CD4-positive, alpha-beta T cell (primary cell): ENCODE measurements at places on chromosomes 7 and 10. TPM values are rescaled to one million over a fixed set of nuclear protein-coding genes. Genes with fewer than 3 reads are reported as not detected.

DNA sequence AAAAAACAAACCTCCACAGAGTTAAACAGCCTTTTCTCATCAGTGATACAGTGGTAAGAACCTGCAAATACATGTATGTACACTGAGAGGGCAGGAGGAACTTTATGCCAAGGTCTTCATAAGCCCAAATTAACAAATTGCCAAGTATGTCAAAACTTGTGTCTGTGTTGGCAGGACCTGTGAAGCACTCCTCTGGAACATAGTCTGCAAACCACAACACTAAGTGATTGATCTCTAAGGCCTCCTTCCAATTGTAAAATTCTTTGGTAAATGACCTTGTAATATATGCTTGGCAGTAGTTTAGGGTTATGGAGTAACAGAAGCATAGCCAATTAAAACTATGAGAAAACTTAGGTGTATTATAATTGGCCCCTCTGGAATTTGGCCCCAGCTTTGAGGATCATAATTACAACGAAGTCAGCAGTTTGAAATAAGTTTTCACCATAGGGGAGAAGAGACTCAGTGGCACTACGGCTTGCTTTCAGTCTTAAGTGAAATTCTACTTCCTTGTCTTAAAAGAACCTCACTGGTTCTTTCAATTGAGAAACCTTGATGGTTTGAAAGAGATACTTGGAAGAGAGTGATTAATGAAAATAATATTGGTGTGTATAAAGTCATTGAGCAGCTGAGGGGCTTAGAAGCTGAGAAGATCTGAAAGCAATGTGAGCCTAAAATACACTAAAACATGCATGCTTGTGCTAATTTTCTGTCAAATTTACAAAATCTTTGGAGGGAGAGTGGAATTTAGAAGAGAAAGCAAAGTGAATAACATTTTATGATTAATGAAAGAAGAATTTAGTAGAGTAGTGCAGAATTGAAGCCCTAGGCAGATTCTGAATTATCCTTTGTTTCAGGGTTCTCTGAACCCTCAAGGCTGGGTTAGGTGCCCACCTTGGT is 57.6 kb downstream of the CNNM2 start:
- no peaks in the 10 kb centered on the region for H3K27me3 ChIP-seq
- DNase-seq, result no peak
- no peaks in the 10 kb centered on the region for H3K36me3 ChIP-seq
- no peak overlapping the region for H3K4me3 ChIP-seq
- H3K27ac ChIP-seq, result no peak overlapping the region

- peaks cover 6% of the 10 kb centered on the region for H3K4me1 ChIP-seq
- peak; percentile 55 for DNase-seq
- H3K27ac ChIP-seq, result no peak overlapping the region
- no peak overlapping the region for H3K4me3 ChIP-seq
- H3K27me3 ChIP-seq, result peaks cover 58% of the 10 kb centered on the region
- H3K36me3 ChIP-seq, result no peaks in the 10 kb centered on the region
Measured at GRCh38 chr10:100670828-100671479, 74.4 kb upstream of the PAX2 start.

GRCh38 chr10:27998178-27998953 is 513 bp downstream of the ODAD2 start:
- H3K36me3 ChIP-seq, result no peaks in the 10 kb centered on the region
- H3K27ac ChIP-seq, result no peak overlapping the region
- H3K4me1 ChIP-seq, result peaks cover 11% of the 10 kb centered on the region
- H3K4me3 ChIP-seq, result peak overlapping the region; percentile 54
- peak; percentile 3 for DNase-seq

DNA sequence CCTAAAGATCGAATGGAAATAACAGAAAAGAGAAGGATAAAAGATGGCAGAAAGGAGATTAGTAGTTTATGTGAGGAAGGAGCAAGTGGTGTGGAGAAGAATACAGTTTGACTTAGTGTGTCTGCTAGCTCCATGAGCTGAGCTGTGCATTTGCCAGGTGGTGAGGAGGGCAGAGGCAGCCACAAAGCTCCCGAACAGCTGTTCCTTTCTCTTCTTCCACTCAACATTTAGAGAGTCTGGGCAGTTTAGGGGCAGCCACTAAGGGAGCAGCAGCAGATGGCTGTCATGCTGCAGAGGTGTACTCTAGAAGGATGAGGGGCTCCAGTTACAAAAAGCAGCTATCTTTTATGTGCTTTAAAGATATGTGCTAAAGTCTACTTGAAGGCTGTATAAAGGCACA is 674.4 kb downstream of the GRM8 start:
- no peaks in the 10 kb centered on the region for H3K36me3 ChIP-seq
- no peaks in the 10 kb centered on the region for H3K4me1 ChIP-seq
- no peak overlapping the region for H3K4me3 ChIP-seq
- no peak for DNase-seq

DNA sequence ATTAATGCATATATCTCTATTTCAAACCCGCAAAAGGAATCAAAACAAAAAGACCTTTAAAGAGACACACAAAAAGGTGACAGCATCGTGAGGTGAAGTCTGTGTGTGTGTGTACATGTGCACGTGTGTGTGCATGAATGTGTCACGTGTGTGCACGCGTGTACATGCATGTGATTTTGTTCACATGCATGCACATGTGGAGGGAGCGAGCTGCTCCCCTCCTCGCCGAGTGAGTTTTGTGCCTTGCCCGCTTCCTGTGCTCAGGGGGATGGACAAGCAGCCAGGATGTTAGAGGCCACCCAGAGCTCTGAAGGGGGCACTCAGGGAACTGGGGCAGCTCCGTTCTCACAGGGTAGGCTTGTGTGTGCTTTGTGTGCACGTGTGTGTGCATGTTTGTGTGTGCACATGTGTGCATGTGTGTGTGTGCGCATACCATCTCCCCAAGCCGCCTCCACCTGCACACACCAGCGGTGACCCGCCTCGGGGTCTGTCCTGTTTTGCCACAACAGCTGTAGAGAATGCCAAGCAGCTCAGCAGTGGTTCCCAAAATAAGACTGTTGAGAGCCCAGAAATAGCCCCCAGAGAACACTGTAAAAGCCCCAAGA is 191.2 kb downstream of the PTPRN2 start:
- H3K36me3 ChIP-seq, result no peaks in the 10 kb centered on the region
- H3K27ac ChIP-seq, result no peak overlapping the region
- no peak overlapping the region for H3K4me3 ChIP-seq

GRCh38 chr10:36506697-36507496 is 618.5 kb upstream of the ANKRD30A start:
- no peaks in the 10 kb centered on the region for H3K4me1 ChIP-seq
- no peak overlapping the region for H3K4me3 ChIP-seq
- H3K36me3 ChIP-seq, result no peaks in the 10 kb centered on the region
- H3K27me3 ChIP-seq, result no peaks in the 10 kb centered on the region
- DNase-seq, result no peak
- no peak overlapping the region for H3K27ac ChIP-seq

DNA sequence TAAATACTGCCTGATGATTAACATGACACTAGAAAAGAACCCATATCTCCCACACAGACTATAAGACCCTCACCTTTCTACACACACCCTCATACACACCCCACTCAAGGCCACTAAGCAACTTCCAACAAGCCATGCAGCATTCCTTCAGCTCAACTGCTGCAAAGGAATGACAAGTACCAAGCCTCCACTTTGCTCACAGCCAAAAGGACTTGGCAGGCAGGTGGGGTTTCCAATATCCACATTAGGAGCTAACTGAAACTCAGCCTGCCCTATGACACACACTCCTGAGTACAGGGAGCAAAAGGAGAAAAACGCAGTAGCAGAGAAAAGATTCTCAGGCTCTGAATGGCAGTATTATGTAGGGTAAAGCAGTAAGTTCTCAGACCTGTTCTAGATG is 13.4 kb downstream of the USP54 start:
- H3K27me3 ChIP-seq, result no peaks in the 10 kb centered on the region
- DNase-seq, result no peak
- no peak overlapping the region for H3K27ac ChIP-seq

DNA sequence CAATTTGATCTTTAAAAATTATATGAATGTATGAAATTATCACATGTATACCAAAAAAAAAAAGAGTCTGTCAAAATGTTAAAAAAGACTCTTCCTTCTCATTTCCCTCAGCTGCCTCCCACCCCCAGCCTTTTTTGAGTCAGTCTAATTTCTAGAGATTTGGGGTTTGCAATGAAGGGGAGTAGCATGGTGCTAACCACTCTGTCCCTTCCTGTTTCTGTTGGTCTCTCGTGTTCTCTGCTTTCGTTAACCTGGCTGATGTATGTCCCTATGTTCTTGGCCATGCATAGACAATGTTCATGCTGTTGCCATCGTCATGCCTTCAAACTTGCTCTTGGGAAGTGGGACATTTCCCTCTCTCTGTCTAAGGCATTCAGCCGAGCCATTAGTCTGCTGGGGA is 474.1 kb downstream of the LRMDA start:
- no peak overlapping the region for H3K27ac ChIP-seq
- H3K27me3 ChIP-seq, result peaks cover 3% of the 10 kb centered on the region
- H3K4me1 ChIP-seq, result no peaks in the 10 kb centered on the region
- DNase-seq, result no peak
- no peaks in the 10 kb centered on the region for H3K36me3 ChIP-seq
- H3K4me3 ChIP-seq, result no peak overlapping the region

DNA sequence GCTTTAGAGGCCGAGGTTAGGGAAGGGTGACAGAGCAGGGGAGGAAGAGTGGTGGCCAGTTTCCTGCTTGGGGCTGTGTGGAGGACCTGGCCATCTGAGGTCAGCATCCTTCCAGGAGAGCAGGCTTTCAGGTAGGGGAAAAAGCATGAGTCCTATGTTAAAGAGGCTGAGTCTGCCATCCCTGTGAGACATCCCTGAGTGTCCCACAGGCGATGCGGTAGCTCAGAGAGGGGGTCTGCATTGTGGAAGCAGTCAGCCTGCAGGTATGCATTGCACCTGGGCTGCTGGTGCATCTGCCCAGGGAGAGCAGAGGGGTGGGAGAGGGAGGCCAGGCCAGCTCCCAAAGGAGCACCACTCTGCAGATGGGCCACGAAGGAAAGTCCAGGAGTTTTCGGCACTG is 282.1 kb upstream of the ZNF32 start:
- no peaks in the 10 kb centered on the region for H3K4me1 ChIP-seq
- DNase-seq, result no peak

- H3K36me3 ChIP-seq, result peaks cover 70% of the 10 kb centered on the region
- H3K27me3 ChIP-seq, result no peaks in the 10 kb centered on the region
- DNase-seq, result no peak
- no peaks in the 10 kb centered on the region for H3K4me1 ChIP-seq
- no peak overlapping the region for H3K27ac ChIP-seq
Measured at GRCh38 chr7:157263156-157263555, 73.6 kb upstream of the DNAJB6 start.

- H3K27me3 ChIP-seq, result no peaks in the 10 kb centered on the region
- H3K36me3 ChIP-seq, result no peaks in the 10 kb centered on the region
- no peaks in the 10 kb centered on the region for H3K4me1 ChIP-seq
- no peak overlapping the region for H3K4me3 ChIP-seq
- no peak for DNase-seq
Measured at GRCh38 chr10:121158988-121159579, 307.9 kb downstream of the WDR11 start.

- H3K27me3 ChIP-seq, result no peaks in the 10 kb centered on the region
- H3K4me1 ChIP-seq, result peaks cover 2% of the 10 kb centered on the region
- peaks cover 24% of the 10 kb centered on the region for H3K36me3 ChIP-seq
- DNase-seq, result peak; percentile 70
Measured at GRCh38 chr10:123043409-123043925, 34.7 kb downstream of the ACADSB start.

- DNase-seq, result no peak
- H3K4me3 ChIP-seq, result no peak overlapping the region
- no peaks in the 10 kb centered on the region for H3K4me1 ChIP-seq
- no peaks in the 10 kb centered on the region for H3K27me3 ChIP-seq
- H3K36me3 ChIP-seq, result no peaks in the 10 kb centered on the region
Measured at GRCh38 chr7:112654322-112655216, 135.6 kb downstream of the TMEM168 start.

GRCh38 chr7:33952824-33953223 is 47.5 kb downstream of the BMPER start:
- DNase-seq, result no peak
- no peaks in the 10 kb centered on the region for H3K4me1 ChIP-seq
- H3K27ac ChIP-seq, result no peak overlapping the region
- H3K36me3 ChIP-seq, result no peaks in the 10 kb centered on the region
- H3K4me3 ChIP-seq, result no peak overlapping the region

- DNase-seq, result no peak
- H3K27me3 ChIP-seq, result no peaks in the 10 kb centered on the region
- no peaks in the 10 kb centered on the region for H3K4me1 ChIP-seq
- H3K27ac ChIP-seq, result no peak overlapping the region
Measured at GRCh38 chr7:147249956-147250355, 1133.4 kb downstream of the CNTNAP2 start.

DNA sequence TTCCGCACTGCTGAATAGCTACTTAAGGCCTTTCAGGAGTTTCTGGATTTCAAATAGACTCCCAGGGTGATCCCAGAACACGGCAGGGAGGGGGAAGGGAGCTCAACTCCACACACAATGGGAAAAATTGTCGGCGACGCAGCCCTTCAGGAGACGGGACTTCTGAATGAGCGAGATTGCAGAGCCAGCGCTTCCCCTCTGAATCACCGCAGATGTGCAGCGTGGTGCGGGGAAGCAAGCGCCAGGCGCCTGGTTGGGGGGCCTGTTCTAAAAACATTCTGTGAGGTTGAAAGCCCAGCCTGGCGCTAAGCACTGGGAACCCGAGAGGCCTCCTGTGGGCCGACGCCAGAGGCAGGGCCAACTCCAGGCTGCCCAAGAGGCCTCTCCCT is 163.3 kb downstream of the MAD1L1 start:
- no peak overlapping the region for H3K27ac ChIP-seq
- no peaks in the 10 kb centered on the region for H3K36me3 ChIP-seq
- H3K4me1 ChIP-seq, result peaks cover 28% of the 10 kb centered on the region
- H3K4me3 ChIP-seq, result no peak overlapping the region
- no peaks in the 10 kb centered on the region for H3K27me3 ChIP-seq

Gene CYP2C19
- not detected for total RNA-seq

Gene CTAGE6
- total RNA-seq, result 0.34 TPM

Gene DGKB
- not detected for total RNA-seq

Gene PGAM2
- 1.3 TPM for total RNA-seq
